ENCODE measurements at places on chromosomes 3 and 15.

DNA sequence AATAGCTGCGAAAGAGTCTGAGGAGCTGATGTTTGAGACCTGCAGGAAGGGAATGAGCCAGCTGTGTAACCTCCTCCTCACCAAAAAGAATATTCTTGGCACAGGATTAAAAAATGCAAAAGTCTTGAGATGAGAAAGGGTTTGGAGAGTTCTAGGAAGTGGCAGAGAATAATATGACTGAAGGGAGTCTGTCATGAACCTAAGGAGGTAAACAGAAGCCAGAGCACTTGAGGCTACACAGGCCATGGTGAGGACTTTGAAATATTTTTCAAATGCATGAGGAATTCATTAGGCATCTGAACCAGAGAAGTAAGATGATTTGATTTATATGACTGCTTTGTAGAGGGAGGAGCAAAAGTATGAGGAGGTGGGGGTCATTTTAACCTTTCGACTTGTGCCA is 347.8 kb downstream of the EPHA3 start:
- DNase-seq: no peak

DNA sequence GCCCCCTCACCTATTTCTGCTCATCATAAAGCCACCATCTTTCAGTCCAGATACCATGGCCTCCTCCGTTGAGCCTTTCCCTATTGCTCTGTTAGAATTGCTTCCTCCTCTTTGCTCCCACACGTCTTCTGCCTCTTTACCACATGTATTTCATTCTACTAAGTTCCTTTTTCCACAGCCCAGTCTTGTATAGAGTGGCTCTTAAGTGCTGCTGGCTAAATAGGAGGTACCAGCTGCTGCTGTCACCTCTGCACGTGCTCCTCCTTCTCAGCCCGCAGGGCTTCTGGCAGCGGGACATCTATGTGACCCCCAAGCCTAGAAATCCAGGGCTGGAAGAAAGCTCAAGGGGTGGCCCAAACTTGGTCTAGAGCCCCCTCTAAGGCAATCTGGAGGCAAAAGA is 38.8 kb upstream of the PLXND1 start:
- no peak for DNase-seq

DNA sequence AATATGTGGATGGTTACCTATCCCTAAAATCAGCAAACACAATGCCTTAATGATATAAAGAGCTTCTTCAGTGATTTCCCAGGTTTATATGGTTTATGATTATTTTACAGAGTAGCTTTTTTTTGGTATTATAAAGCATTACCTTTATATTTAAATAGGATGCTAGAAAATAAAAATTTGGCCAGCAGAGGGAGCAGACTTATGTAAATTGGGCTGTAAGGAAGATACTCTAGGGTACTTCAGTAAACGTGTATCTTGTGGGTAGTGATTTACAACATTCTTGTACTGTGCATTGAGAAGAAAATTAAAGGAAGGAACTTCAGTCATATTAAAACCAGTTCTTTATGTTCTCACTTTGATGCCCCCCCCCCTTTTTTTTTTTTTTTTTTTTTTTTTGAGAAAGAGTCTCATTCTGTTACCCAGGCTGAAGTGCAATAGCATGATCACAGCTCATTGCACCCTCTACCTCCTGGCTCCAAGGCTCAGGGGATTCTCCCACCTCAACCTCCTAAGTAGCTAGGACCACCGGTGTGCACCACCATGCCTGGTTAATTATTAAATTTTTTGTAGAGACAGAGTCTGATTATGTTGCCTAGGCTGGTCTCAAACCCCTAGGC is 167.9 kb downstream of the BBX start:
- DNase-seq: no peak

DNA sequence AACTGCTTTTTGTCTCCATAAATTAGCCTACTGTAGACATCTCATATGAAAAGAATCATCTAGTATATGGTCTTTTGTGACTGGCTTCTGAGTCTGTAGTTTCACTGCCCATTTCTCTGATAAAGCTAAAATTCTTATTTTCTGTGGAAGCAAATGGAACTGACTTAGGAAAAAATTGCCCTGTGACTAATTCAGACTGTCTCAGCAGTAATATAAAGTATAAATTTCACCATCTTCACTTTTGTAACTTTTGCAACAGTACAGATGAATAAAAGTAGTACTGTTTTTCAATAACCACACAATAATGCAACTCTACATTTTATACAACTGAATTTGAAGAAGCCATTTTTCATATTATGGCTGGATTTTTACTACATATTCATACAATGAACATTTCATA is 104.1 kb downstream of the TBC1D5 start:
- no peak for DNase-seq

DNA sequence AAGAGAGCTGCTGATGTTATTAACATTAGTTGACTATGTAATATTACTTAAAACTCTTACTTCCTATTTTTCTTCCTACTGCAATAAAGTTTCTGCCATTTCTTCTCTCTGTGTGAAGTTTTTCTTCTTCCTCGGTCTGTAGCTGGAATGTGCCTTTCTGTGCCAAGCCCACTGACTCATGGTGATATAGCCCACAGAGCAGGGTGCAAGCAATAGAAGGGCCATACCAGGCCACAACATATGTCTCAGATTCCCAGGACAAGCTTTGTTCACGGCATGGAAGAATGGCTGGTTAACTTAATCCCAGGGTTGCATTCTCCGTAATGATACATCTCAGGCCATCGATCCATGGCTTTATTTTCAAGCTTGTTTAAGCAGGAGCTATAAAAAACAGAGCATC is 815.3 kb downstream of the TUSC7 start:
- no peak for DNase-seq
